Breast epithelium (tissue), 4 donors: ENCODE measurements at places on chromosomes 2 and 18.

DNA sequence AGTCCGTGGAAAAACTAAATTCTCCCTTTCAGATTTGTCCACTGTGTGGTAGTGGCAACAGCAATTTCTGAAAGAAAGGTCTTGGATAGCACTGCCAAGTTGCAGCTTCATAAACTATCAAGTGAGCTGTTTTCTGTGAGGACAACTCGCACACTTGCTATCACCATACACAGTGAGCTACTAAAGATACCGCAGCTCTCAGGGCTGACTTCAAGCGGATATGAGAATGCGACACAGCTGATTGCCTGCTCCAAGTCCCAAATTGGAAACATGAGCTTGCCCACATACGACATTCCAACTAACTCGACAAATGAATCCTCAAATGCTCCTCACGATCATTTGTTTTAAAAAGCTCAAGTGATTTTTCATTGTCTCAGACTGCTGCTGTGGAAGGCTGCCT, 46.2 kb downstream of the E2F6 start:
- no peak overlapping the region for H3K27ac ChIP-seq
- DNase-seq, result no peak

DNA sequence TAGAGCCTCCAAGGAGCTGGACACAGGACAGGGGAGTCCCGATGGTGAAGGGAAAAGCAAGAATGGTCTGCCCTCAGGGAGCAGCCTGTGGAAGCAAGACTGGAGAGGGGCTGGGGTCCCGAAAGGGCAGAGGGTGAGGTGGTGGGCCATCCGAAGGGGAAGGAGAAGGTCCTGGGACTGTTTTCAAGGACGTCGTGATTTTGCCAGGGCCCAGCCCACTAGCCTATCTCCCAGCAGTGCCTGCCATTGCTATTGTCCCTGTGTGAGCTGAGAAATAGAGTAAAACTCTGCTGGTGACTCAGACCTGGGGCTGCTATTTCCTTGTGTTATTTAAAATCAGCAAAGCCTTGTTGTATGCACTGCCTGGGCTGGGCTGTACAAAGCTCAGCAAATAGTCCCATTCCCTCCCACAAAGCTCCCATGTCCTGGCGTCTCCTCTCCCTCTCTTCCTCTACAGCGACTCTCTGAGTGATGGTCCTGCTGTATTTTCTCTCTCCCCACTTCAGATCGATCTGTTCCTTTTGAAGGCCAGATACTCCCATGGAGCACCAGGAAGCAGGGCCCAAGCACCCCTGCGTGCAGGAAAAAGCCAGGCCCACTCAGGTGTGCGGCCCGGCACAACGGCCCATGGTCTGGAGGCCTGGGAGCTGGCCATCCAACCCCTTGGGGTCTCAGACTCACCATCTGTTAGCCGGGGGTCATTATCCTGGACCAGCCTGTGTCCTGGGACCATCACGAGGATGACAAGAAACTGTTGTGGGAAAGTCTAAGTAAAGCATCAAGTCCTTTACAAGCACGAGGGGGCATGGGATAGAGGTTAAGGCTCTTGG, 65.0 kb upstream of the OTOF start:
- no peaks in the 10 kb centered on the region for H3K36me3 ChIP-seq
- no peaks in the 10 kb centered on the region for H3K4me1 ChIP-seq
- no peak overlapping the region for H3K4me3 ChIP-seq
- H3K27me3 ChIP-seq, result no peaks in the 10 kb centered on the region

GRCh38 chr2:40658941-40659340, 207.1 kb upstream of the SLC8A1 start:
- H3K27ac ChIP-seq, result no peak overlapping the region
- no peaks in the 10 kb centered on the region for H3K4me1 ChIP-seq
- DNase-seq, result no peak

DNA sequence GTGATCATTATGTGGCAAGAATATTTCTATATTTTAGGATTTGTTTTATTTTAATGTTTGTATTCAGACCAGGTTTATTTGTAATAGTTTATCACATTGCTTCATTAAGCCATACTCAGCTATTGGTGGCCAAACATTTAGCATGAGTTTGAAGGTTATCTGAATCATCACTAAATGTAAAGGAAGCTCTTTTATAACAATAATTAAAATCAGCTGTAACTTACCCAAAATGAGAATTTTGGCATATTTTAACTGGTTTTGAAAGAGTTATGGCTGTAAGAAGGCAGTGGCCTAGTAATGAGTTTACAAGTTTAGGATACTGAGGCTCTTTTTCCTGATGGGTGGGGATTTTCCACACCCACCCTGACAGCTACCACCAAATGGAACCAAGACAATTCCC, 177.8 kb downstream of the EN1 start:
- no peaks in the 10 kb centered on the region for H3K36me3 ChIP-seq
- H3K4me3 ChIP-seq, result no peak overlapping the region
- H3K4me1 ChIP-seq, result no peaks in the 10 kb centered on the region
- H3K27me3 ChIP-seq, result no peaks in the 10 kb centered on the region

- H3K27ac ChIP-seq, result no peak overlapping the region
- no peaks in the 10 kb centered on the region for H3K27me3 ChIP-seq
- H3K4me1 ChIP-seq, result no peaks in the 10 kb centered on the region
- no peak for DNase-seq
Measured at GRCh38 chr2:191693166-191693565, 15.2 kb downstream of the NABP1 start.

DNA sequence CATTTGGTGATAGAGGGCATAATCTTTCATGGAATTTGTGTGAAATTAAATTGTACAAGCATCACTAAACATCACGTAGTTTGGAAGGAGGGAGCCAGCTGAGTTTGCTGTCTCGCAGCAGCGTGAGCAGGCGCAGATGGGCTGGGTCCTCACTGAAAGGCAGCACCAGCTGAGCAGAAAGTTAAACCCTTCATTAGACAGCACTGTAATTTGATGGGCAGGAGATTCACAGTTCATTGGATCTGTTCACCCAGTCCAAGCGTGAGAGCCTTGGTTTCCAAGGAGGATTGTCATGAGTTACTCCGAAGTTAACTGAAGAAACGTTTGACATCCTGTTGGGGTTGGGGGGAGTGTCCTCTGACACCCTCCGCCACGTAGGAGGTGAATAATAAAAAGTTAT, 89.8 kb upstream of the NFATC1 start:
- H3K36me3 ChIP-seq, result no peaks in the 10 kb centered on the region
- no peak overlapping the region for H3K4me3 ChIP-seq
- no peaks in the 10 kb centered on the region for H3K27me3 ChIP-seq
- no peak overlapping the region for H3K27ac ChIP-seq
- no peak for DNase-seq

DNA sequence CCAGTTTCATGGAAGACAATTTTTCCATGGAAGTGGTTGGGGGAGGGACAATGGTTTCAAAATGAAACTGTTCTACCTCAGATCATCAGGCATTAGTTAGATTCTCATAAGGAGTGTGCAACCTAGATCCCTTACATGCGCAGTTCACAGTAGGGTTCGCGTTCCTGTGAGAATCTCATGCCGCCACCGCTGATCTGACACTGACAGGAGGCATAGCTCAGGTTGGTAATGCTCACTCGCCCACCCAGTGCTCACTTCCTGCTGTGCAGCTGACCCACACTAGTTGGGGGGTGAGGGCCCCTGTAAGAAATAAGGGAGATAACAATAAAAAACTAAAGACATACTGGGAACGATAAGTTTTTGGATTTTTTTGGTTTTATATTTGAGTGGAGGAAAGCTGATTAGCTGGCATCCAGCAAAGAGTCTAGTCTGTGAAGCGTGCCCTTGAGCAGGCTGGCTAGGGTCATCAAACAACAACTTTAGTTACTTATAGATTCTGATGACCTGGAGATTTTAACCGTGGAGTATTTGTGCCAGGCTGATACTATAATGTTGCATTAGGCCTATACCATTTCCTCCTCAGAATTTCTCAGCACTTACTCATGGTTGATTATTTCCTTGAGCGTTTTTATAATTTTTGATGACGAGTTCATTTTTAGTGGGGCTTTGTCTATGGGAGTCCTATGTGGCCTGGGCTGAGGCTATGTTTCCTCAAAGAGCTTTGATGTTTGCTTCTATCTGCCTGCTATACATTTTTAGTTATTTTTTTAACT, 6.3 kb upstream of the MCFD2 start:
- H3K4me1 ChIP-seq, result no peaks in the 10 kb centered on the region
- H3K27ac ChIP-seq, result no peak overlapping the region
- no peak for DNase-seq
- H3K27me3 ChIP-seq, result no peaks in the 10 kb centered on the region
- no peak overlapping the region for H3K4me3 ChIP-seq

DNA sequence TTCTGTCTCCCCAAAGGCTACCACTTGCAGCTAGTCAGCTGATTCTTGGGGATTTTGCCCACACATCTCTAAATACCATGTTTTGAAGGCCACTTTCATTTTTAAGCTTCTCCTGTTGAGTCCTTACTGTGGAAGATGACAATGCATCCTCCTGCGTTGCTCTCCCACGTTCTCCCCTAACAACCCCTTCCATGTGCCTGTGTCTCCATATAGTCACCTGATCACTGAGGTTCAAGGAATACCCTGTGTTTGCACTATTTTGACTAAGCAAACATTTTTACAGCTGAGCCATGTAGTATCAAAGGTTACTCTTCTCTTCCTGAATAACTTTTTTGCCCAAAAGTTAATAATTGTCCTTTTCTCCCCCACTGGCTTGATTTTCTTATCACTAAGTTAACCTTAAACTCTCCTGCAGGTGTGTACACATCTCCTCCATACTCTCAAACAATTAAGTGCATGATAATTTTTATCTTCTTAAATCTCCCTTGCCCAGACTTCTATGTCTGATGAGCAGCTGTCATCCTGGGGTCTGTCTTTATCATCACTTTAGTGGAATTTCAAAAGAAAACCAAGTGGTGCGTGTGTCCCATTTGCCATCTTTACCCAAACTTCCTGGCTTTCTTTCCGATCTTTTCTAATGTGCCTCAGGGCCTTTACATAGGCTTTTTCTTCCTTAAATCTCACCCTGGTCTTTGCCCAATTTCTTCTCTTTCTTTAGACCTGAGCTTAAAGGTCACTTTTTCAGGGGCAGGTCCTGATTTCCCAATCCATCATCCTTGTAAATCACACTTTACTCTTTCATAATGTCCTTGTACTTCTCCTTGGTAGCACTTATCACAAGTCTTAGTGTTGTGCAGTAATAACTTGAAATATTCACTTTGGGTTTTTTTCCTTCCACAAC, 85.2 kb upstream of the SPATS2L start:
- H3K27ac ChIP-seq, result no peak overlapping the region
- no peaks in the 10 kb centered on the region for H3K27me3 ChIP-seq
- H3K36me3 ChIP-seq, result no peaks in the 10 kb centered on the region
- peaks cover 2% of the 10 kb centered on the region for H3K4me1 ChIP-seq
- H3K4me3 ChIP-seq, result no peak overlapping the region

GRCh38 chr18:79441420-79441819, 45.7 kb downstream of the NFATC1 start:
- no peak overlapping the region for H3K27ac ChIP-seq
- no peaks in the 10 kb centered on the region for H3K27me3 ChIP-seq
- DNase-seq, result no peak
- H3K36me3 ChIP-seq, result no peaks in the 10 kb centered on the region
